ENCODE measurements at places on chromosomes 5 and 9. TPM values are rescaled to one million over a fixed set of nuclear protein-coding genes. Genes with fewer than 3 reads are reported as not detected.

GRCh38 chr5:94288937-94289336 lies 329.5 kb downstream of the KIAA0825 start:
- DNase-seq = peak; percentile 15

GKAP1 gene
- 9.6 TPM for total RNA-seq

- DNase-seq = no peak
Measured at GRCh38 chr9:132192728-132193127, 30.9 kb downstream of the NTNG2 start.

BHMT2 gene
- total RNA-seq = not detected

NSA2 gene
- 87.8 TPM for total RNA-seq

SMARCA2 gene
- 62.0 TPM for total RNA-seq

- DNase-seq = peak; percentile 70
Measured at GRCh38 chr5:77957-78804, 13.8 kb upstream of the PLEKHG4B start.

DNA sequence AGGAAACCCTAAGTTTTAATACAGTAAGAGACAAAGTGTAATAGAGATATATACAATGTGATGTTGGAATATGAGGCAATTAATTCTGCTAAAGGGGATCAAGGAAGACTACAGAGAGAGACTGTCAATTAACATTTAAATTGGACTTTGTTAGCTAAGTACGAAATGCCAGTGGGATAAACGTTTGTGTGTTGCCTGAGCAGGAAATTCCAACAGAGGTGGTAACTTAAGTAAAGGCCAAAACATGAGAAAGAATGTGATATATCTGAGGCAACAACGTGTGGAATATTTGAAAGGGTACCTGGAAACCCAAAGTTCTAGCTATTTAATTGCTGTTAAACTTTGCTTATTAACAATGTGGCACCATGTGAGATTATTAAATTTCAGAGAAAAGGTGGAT lies 1666.9 kb upstream of the WWC1 start:
- no peak for DNase-seq

PHYHD1 gene
- total RNA-seq = not detected

DNA sequence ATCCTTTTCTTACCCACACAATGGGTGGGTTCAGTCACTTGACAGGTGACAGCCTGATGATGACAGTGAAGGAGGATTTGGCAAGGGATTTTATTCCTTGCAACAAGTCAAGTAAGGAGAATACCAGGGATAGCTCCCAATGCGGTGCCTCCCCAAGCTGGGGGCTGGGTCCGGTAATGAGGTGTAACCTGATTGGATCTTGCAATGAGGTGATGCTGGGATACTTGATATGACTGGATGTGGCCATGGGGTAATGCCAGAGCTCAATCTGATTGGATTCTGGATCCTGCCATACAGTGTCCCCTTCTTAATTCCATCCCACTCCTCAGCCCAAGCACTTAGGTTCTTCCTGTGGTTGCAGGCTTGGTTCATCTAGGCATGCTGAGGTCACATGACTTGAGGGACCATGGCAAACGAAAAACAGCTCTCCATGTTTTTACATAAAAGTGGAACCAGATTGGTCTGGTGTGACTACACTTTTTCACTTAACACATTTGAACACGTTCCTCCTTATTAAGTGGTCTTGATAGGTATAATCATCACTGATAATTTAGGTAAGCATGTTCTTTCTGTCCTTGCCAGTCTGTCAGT lies 181.1 kb downstream of the PDZD2 start:
- DNase-seq = peak; percentile 39

DNA sequence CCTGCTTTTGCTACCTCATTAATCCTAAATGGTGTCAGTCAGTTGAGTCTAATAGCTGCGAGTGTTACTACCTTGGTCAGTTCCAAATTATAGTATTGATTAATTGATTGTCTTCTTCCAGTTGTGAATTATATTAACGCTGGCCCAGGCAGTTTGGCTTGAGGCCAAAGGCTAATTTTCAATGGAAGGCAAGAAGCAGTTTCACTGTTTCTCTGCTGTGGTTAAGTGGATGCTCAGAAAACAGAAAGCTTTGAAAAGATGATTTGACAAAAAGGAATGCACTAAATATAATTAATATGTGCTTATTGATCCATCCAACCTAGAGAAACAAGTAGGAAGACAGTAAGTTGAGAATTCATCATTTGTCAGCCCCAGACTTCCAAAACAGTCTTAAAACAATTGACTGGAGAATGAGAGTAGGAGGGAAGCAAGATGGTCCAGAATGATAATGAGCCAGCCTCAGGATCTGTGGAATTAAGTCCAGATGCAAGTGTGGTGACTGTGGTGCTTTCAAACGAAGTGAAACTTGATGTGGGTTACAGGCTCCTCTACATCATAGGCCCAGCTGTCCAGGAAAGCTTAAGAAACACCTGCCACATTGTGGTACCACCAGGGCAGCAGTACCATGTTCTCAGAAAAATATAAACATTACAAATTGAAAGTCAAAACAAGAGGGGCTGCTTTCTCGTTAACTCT lies 1371.0 kb upstream of the DMAC1 start:
- DNase-seq = no peak

IL7R gene
- 20.4 TPM for total RNA-seq

GRCh38 chr9:2125906-2126305 lies 110.8 kb downstream of the SMARCA2 start:
- DNase-seq = no peak

KIF4B gene
- 0.07 TPM for total RNA-seq

IDNK gene
- total RNA-seq = 2.4 TPM

- no peak for DNase-seq
Measured at GRCh38 chr9:119934497-119934896, 565.3 kb upstream of the BRINP1 start.

GRCh38 chr9:89247431-89248353 lies 63.3 kb upstream of the CKS2 start:
- peak; percentile 51 for DNase-seq

DNA sequence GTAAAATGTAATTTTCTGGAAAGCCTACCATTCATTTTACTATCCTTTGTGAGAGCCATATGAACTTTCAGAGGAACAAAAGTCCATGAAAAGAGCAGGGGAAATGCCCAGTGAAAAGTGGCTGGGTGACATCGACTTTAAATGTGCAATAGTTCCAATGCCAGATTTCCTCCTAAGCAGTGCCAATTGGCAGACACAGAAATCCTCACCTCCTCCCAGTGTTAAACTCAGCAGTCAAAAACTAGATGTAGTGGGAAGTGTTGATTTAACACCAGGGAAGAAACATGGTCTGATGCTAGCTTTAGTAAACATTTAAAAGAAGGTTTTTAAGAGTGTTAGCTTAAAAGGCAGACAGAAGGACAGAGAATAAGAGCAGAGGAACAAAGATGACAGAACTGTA lies 2055.2 kb downstream of the MAT2B start:
- no peak for DNase-seq

- no peak for DNase-seq
Measured at GRCh38 chr9:107636571-107637381, 147.2 kb upstream of the KLF4 start.

SPATA6L gene
- total RNA-seq = 0.69 TPM

Measured in M059J (cell line).